ENCODE measurements at places on chromosomes 4 and X.

GRCh38 chr4:2583517-2583916 is 47.1 kb downstream of the FAM193A start:
- peak; percentile 18 for DNase-seq

- no peak for DNase-seq
Measured at GRCh38 chr4:67468830-67469229, 76.5 kb downstream of the CENPC start.

DNA sequence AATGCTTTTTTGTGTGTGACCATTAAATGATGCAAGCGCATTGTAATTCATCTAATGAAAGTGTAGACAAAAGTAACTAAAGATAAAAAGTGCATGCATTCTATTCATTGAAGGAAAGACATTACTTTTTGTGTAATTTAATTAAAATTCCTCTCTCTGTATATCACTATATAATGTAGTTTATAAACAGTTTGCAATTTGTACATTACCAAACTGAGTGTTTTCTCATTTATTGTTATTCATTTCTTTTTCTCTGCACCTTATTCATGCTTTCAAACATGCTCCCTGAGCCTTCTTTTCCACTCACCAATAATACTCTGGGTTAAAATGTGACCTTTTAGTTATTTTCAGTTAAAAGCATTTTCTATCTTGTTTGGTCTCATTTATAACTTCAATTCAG is 713.7 kb upstream of the AADAT start:
- DNase-seq, result no peak

- peak; percentile 64 for DNase-seq
Measured at GRCh38 chrX:108438110-108438623, at the start of gene COL4A6. Gene COL4A6 (minus strand): TSS chrX:108438422. CDS start chrX:108438196, 226 bp downstream.

GRCh38 chr4:102172341-102172740 is 172.9 kb downstream of the SLC39A8 start:
- DNase-seq, result peak; percentile 59

DNA sequence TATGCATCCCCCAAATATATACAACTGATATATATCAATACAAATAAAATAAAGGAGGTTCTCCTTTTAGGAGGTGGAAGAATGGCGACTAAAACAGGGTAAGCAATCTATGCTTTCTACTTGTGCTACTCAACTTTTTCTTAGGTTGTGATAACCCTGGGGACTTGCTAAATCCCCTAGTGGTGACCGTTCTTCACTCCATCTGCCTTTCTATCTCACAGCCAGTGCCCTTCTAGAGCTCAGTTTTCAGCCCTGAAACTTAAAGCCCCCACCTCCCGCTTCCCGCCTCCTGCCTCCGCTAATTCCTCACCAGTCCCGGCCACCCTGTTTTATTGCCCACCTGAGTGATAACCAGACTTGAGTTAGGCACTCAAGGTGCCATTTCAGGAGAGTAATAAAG is 15.5 kb upstream of the ESX1 start:
- no peak for DNase-seq

DNA sequence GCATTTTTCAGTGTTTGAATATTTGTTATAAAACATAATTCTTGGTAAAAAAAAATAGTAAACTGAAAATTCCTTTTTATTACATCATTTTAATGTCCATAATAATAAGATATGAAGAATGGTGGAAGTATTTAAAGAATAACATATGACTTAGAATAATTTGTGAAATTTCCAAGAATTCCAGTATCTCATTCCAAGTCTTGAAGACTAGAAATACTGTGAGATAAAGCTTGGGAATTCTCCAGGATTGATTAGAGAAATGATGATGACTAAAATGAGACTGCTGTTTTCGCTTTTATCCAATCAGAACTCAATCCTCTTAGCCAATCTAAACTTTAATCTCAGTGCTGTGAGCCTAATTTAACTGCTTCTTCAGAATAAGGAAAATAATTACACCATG is 184.2 kb upstream of the HCCS start:
- no peak for DNase-seq

DNA sequence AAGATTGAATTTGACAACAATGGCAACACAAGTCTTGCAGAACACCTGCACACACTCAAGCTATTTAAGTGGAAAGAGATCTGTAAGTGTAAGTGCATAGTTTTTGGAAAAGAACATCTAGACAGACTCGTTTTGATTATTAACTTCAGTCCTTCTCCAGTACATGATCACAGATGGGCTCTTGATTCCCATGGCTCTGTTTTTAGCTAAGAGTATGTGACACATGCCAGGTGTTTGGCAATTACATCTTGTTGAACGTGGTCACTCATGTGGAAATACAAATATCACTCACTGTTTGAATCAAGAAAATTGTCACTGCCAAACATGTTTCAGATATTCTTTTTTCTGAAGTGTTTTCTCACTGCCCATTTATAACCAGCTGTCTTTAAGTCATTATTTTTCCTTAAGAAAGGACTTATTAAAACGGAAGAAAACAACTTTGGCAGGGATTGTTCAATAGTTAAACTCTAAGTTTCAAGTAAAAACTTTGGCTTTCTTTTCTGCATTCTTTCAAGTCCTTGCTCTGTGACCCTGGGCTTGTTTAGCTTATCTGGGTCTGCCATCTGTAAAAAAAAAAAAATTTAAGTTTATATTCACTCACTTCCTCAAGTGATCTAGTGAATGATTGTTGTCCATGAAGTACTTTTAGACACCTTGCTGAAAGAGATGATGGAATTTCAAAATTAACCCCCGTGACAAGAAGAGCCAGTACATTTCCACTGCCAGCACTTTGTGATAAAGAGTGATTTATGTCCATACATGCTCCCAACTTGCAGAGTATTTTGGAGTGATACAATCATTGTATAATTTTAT is 125.4 kb downstream of the ATXN3L start:
- no peak for DNase-seq

DNA sequence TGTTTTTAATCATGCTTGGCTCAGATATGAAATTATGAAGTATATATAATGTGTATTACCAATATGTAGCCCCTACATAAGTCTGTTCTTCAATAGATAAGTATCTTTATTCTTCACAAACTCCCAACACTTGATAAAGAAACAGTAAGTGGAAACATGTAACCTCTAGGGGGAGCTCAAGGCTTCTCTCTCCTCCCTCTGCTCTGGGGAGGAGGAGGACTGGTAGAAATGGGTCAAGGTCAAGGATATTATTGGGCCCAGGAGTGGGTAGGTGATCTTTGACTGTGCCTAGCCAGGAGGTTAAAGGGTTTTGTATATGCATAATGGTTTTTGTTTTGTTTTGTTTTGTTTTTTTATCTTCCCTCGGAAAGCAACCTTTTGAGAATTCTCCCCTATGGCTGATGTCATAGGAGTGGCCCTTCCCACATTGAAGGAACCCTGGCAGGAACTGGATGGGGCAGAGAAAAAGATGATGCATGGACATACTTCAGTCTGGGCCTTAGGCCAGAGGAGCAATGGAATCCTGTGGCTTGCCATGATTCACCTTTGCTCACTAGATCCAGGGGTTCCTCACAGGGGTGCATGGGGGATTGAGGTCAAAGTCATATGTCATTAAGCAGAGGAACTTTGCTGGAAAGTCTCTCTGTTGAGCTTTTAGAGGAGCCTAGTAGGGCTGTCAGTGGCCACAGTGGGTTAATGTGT is 460.3 kb downstream of the MID1IP1 start:
- peak; percentile 64 for DNase-seq

DNA sequence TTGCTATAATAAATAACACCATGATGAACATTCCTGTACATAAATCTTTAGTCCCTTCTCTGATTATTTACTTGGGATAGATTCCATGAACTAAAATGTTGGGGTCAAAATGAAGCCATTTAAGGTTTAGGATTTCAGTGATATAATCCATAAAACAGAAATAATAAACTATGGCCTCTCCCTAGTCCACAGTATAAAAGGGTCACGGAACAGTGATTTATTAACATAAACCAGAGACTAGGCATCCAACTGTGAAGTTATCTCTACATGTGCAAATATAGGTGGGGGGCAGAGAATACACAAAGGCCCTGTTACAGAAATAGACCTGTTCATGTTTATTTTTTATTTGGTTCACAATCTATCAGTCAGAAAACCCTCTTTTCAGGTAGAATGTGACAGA is 499.1 kb upstream of the SLIT2 start:
- DNase-seq, result no peak

- peak; percentile 68 for DNase-seq
Measured at GRCh38 chrX:13078739-13079444, 34.5 kb upstream of the FAM9C start.

Measured in astrocyte of the hippocampus (primary cell).